ENCODE measurements at places on chromosomes 1 and 21.

DNA sequence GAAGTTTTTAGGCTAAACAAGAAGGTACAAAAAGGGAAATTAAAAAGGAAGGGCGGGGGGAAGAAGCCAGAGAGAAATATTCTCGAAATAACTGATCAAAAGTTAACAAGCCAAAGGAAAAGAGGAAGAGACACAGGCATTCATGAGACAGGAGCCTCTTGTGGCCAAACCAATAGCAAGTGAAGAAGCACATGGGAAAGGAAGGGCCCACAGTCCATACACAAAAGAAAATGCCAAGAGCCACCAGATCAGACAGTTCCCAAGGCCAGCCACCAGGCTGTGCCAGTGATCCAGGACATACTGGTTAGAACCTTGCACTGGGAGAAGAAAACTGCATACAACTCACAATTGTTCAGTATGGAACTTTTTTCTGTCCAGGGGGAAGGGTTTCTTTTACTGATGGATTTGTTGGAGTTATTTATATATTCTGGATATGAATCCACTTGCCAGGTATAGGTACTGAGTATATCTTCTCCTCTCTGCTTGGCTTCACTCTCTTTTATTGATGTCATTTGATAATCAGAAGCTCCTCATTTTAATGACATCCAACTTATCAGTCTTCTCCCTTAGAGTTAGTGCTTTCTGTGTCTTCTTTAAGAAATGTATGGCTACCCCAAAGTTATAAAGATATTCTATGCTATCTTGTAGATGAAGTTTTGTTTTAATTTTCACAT, 76.8 kb downstream of the CD46 start:
- DNase-seq, result no peak

DNA sequence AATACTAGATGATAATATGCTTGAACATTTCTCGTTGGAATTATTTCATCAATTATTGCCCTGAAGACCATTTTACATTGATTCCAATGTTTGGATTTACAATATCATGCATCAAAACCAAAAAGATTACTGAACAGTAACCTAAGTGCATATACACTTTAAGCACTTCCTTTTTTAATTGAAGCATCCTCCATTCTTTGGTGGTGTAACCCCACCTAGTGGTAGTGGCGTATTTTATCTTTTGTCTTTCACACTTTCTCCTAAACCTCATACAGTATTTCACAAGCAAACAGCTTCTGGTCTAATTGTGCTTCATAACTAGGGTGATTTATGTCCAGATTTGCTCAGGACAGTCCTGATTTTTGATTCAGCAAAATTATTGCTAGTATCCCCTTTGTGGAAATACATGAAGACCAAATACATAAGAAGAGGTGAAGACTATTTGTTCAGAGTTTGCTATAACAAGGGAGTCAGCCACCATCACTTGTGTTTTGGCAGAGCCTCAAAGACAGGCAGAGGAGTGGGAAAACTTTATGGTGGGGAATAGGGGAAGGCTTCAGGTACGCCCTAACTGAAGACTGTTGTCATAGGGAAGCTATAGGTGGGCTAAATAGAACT, 3.4 kb upstream of the NVL start:
- no peak for DNase-seq

- DNase-seq, result no peak
Observed at GRCh38 chr21:44618504-44618903, 6.6 kb downstream of the KRTAP10-8 start.

- DNase-seq, result no peak
Observed at GRCh38 chr1:80064524-80064923, 1058.0 kb upstream of the ADGRL4 start.

- DNase-seq, result no peak
Observed at GRCh38 chr1:168161459-168161858, 17.3 kb upstream of the TIPRL start.

DNA sequence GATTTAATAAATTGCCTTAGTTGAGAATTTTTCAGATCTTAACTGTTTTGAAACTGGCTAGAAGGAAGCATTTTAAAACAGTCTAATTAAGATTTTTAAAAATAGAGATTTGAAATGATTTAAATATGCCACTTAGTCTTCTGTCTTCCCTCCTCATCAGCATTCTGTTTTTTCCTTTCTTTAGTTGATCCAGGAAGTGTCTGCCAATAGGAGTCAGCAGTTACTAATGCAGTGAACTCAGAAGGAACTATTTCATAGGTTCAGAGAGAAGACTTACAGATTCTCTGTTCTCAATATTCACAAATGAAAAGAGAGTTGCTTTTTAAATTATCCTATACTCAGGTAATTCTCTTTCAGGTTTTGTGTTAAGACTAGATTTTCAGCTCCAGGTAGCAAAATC, 84.5 kb downstream of the RPS6KC1 start:
- DNase-seq, result no peak

- DNase-seq, result no peak
Observed at GRCh38 chr1:182549346-182549745, 39.7 kb downstream of the RNASEL start.

GRCh38 chr21:18803624-18804023, 400.0 kb upstream of the TMPRSS15 start:
- DNase-seq, result no peak

- no peak for DNase-seq
Observed at GRCh38 chr1:180954801-180955165, 42.1 kb downstream of the KIAA1614 start.

- DNase-seq, result no peak
Observed at GRCh38 chr21:16404776-16405175, 675.0 kb downstream of the USP25 start.

DNA sequence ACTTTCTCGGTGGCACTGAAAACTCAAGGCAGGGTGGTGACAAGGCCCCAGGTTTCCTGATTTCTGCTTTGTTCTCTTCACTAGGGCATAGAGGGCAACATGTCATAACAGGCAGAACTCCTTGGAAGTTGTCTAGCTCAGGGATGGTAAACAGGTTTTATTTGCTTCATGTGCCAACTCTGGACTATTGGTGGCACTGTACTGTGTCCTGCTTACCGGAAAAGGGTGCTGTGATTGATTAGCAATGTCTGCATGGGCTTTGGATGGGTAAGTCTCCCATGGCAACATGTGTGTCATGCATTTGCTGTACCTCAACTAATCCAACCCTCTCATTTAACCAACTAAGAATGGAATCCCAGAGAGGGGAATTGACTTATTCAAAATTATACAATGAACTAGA, 70.7 kb upstream of the USP24 start:
- no peak for DNase-seq

GRCh38 chr1:182406012-182406411, 5.5 kb upstream of the TEDDM1 start:
- no peak for DNase-seq

DNA sequence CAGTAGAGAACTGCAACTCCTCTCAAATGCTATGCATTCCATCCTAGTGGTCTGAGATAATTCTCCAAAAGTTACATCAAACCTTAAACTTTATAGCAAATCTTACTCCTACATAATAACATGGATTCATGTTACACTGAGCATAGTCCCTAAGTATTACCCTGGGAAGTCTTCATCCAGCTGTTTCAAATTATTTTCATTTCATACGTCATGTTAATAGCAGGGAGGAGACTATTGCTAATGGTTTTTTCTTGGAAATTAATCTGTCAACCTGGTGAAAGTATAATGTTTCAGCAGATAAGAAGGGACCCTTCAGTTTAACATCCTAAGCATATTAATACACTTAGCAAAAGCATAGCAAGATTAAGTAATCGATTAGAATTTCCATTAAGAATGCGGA, 318.1 kb downstream of the USP25 start:
- DNase-seq, result no peak

DNA sequence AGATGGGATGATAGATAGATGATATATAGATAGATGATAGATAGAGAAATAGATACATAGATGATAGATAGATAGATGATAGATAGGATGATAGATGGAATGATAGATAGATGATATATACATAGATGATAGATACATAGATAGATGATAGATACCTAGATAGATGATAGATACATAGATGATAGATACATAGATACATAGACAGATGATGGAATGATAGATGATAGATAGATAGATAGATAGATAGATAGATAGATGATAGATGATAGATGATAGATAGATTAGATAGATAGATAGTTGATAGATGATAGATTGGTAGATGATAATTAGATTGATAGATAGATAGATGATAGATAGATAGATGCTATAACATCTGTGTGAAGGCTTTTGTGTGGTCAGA, 201.7 kb upstream of the RAB4A start:
- DNase-seq, result no peak

DNA sequence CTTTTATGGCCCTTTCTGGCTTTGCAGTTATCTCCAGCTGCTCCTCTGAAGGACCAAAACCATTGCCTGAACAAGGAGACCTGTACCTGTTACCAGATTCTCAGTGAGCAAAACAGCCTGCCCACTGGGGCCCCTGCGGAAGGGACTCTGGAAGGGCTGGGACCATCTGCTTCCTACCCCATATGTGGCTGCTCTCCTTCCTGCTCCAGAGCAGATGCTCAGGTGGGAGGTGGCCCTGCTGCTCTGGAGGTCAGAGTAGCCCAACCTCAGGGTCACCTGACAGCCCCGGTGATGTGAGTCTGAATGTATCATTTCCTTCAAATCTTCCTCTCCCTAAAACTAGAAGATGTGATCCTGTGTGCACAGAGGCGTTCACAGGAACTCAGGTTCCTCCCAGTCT, 33.6 kb downstream of the PRDM16 start:
- no peak for DNase-seq

- no peak for DNase-seq
Observed at GRCh38 chr1:2468041-2468472, 8.0 kb upstream of the PLCH2 start.
